Activated CD4-positive, CD25-positive, alpha-beta regulatory T cell treated with anti-CD3 and anti-CD28 coated beads, Interleukin-2, amount 50 U/mL, for 72 hours (primary cell): ENCODE measurements at places on chromosomes 4 and X.

DNA sequence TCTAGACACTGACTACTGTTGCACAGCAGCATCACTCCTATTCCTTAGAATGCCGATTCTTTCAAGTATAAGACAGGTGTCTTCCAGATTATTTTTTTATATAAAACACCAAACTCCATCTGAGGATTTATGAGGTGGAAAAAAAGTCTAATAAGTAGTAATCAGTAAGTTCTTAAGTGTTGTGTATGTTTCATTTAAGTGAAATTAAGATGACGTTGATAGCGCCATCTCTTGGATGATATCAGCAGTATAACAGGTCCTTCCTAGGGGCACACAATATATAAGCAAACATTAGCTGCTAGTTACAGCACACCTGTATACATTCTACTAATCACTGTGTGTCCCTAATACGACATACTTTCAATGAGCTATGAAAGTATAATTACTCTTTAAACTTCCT, 99.6 kb upstream of the STS start:
- DNase-seq = no peak

- no peak for DNase-seq
Observed at GRCh38 chrX:12686331-12686730, 104.9 kb upstream of the PRPS2 start.

DNA sequence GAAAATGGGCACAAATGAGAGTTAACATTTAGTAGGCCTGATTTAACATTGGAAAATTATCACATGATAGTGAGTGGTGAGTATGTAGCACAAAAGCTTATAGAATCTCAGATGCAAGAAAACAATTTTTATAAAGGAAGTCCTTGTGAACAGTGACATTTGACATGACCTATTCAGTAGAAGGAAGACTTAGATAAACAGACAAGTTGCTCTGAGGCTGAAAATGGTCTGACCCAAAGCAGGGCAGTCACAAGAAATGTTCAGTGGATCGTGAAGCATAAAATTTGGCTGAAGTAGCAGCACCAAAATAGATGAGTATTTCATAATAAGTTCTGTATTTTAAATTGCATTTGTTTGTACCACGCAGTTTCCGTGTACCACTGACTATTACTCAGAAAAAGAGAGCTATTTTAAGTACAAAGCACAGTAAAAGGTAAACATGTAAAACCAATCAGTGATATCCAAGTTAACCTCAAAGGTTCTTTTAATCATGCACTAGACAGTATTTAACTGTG, 605.7 kb upstream of the PABPC4L start:
- DNase-seq = no peak

DNA sequence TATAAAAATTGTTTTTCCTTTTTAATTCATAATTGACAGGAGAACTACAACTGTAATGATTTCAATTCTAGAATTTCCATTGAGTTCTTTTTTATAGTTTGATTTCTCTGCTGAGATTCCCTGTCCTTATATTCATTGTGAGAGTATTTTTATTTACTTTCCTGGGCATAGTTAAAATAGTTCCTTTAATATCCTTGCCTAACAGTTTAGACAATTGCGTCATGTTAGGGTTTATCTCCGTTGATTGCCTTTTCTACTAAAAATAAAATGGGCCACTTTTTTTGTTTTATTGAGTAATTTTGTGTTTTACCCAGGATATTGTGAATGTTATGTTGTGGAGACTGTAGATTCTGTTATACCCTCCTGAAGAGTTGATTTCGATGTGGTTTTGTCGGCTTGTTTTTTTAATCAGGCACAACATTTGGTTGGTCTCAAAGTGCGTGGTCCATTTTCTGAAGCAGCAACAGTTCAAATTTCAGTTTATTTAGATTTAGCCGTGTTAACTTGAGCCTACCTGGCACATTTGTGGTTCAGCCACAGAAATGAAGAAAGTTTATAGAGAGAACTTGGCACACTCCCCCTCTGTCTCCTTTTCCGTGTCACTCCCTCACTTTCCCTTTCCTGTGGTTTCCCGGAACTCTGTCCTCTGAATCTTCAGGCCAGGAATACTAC, 16.0 kb upstream of the PRRG1 start:
- no peak for DNase-seq

DNA sequence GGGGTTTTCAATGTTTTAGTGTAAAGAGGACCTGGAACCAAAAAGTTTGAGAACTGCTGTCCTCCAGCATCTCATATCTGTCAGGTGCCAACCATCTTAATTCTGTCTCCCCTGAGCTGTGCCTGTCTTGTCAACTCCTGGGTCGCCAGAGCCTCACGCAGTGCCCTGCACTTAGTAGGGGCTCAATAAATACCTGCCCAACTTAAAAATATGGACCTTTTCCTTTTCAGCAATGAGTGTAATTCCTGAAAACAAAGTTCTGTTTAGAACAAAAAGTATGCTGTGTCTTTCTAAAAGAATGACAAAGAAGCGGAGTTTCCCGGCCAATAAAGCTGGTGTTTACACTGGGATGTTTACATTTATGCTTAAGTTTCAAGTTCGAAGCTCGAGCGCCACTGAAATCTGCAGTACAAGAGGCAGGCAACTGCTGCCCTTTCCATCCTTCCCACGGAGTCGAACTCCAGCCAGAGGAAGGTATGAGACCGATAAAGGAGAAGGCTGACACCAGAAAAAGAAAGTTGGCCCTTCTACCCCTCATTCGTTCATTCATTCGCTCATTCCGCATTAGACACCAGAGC, 1.1 kb upstream of the HTATSF1 start:
- no peak for DNase-seq

DNA sequence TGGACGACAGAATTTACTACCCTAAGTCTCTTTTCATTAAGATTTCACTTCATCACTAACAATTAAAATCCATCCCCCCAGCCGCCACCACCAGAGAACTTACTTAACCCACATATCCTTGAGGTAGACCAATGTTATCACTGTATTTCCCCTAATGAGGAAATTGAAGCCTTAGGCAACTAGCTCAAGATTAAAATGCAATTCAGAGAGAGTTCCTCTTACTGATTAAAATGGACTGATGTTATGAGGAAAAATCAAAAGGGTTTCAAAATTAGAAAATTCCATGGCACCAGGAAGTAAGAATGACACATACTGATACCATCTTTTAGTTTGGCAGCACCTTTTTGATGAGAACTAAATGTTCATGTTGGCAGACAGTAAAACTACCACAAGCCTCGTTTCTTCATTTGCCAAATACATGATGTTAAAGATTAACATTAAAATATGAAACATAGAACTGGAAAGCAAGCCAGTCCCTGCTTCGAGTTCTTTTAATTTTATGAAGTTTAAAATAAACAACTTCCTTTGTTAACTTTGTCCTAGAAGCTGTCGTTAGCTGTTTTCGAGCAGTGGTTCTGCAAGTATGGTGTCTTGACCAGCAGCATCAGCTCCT, 69.3 kb upstream of the CCDC160 start:
- no peak for DNase-seq

DNA sequence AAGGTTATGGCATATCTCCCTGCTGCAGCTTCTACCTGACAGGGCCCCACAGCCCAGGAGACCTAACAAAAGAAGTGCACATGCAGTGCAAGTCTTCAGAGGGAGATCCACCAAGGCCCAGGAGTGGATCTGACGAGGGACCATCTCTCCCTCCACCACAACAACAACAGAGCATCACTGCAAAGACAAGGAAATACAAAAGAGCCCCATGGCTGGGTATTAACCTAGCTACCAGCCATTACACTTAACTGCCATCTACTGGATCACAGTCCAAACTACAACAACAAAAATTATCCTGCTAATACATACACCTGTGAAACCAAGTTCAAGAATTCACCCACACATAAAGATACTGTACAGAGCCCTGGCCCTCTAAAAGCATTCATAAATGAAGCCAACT, 280.2 kb upstream of the SLC7A11 start:
- no peak for DNase-seq

- peak; percentile 31 for DNase-seq
Observed at GRCh38 chr4:186058253-186058979, 10.5 kb upstream of the TLR3 start.
